Activated naive CD4-positive, alpha-beta T cell treated with anti-CD3 and anti-CD28 coated beads for 36 hours (primary cell): ENCODE measurements at places on chromosomes 5 and 9.

GRCh38 chr5:179301796-179302195 lies 43.5 kb downstream of the ADAMTS2 start:
- no peak overlapping the region for H3K4me3 ChIP-seq
- H3K27me3 ChIP-seq = peaks cover 8% of the 10 kb centered on the region
- H3K27ac ChIP-seq = no peak overlapping the region
- DNase-seq = no peak
- no peaks in the 10 kb centered on the region for H3K36me3 ChIP-seq

DNA sequence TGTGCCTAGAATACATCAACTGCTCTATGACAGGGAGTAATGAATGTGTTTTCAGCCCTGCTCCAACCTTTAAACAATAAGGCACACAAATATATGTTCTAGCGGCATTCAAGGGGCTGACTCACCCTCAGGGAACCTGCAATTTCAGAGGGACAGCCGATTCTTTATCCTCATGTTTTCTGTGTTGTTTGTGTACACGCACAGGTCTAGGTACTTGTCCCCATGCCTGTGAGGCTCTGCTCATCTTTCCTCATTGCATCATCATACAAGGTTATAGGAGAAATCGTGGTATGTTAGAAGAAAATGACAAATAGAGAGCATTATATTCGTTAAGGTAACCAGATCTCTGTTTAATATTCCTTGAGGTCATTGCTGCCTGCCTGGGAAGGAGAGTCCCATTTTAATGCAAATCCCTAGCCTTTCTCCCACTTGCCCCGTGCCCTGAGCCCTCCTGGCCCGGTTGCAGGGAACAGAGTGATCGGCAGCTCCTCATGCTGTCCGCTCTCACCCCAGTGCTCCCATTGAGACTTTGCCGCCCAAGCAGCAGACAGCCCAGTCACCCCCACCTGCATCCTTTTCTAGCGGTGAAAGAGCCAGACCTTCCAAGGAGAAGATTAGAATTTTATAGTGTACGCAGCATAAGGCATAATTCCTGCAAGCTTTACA lies 14.6 kb downstream of the MAP1B start:
- no peak overlapping the region for H3K27ac ChIP-seq
- no peak overlapping the region for H3K4me3 ChIP-seq
- no peaks in the 10 kb centered on the region for H3K36me3 ChIP-seq
- no peaks in the 10 kb centered on the region for H3K4me1 ChIP-seq

DNA sequence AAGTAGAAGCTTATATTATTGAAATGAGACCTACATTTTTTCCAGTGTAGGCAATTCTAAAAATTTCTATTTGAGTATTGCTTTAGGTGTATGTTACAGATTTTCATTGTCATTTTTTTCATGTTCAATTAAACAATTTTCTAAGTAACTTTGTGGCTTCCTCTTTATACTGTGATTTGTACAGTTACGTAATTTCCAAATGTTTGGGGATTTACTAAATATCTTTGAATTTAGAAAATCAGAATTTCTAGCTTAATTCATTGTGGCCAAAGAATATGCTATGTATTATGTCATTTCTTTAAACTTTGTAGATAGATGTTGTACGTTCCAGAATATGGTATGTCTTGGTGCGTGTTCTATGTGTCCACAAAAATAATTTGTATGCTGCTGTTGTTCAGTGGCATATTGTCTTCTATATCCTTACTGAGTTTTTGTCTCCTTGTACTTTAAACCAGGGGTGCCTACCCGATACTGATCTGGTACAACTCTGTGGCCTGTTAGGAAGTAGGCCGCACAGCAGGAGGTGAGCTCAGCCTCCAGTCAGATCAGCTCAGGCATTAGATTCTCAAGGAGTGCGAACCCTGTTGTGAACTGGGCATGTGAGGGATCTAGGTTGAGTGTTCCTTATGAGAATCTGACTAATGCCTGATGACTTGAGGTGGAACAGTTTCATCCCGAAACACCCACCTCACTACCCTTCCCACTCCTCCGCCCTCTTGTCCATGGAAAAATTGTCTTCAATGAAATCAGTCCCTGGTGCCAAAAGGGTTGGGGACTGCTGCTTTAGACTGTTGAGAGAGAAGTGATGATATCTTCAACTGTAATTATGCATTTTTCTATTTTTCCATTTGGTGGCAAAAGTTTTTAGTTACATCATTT lies 63.5 kb downstream of the UBE2R2 start:
- peaks cover 4% of the 10 kb centered on the region for H3K36me3 ChIP-seq
- peak; percentile 25 for DNase-seq
- H3K4me3 ChIP-seq = no peak overlapping the region

GRCh38 chr9:131677049-131677443 lies 62.8 kb downstream of the RAPGEF1 start:
- H3K27ac ChIP-seq = no peak overlapping the region
- no peak overlapping the region for H3K4me3 ChIP-seq
- H3K27me3 ChIP-seq = no peaks in the 10 kb centered on the region
- peaks cover 3% of the 10 kb centered on the region for H3K36me3 ChIP-seq
- H3K4me1 ChIP-seq = peaks cover 74% of the 10 kb centered on the region
- DNase-seq = no peak

DNA sequence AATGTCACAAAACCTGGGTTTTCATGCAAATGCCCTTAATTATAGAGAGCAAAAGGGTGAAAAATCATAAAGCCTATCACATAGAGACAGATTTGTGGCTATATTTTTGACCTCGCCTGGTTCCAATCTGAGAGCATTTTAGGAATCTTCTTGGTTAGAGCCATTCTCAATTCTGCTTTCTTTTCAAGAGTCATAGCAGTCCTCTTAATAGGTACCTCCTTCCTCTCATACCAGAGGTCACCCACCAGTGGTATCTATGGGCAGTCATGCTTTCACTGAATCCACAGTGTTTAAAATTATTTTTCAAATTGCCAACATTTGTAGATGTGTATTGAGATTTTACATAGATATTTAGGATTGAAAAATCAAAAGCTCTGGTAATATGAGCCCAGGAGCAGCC lies 215.5 kb downstream of the DAB2IP start:
- no peaks in the 10 kb centered on the region for H3K27me3 ChIP-seq
- no peaks in the 10 kb centered on the region for H3K4me1 ChIP-seq
- H3K36me3 ChIP-seq = no peaks in the 10 kb centered on the region

DNA sequence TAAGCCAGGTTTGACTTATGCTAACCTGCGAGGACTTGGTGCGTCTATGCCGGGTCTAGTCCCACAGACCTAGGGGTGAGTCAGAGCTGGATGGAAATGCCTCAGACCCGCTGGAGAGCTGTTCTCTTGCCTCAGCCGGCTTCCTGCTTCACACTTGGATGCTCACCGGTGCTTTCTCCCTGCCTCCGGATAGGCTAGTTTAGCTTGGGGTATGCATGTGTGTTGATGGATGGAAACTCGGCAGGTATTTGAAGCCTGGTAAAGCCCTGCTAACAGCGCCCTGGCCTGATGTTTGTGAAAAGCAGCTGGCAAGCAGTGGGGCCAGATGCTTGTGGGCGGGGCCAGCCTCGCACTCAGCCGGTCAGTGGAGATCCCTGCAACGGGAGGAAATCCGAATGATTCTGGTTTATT lies 29.3 kb downstream of the PRRC2B start:
- H3K27me3 ChIP-seq = no peaks in the 10 kb centered on the region
- no peak overlapping the region for H3K27ac ChIP-seq
- peaks cover 71% of the 10 kb centered on the region for H3K4me1 ChIP-seq

DNA sequence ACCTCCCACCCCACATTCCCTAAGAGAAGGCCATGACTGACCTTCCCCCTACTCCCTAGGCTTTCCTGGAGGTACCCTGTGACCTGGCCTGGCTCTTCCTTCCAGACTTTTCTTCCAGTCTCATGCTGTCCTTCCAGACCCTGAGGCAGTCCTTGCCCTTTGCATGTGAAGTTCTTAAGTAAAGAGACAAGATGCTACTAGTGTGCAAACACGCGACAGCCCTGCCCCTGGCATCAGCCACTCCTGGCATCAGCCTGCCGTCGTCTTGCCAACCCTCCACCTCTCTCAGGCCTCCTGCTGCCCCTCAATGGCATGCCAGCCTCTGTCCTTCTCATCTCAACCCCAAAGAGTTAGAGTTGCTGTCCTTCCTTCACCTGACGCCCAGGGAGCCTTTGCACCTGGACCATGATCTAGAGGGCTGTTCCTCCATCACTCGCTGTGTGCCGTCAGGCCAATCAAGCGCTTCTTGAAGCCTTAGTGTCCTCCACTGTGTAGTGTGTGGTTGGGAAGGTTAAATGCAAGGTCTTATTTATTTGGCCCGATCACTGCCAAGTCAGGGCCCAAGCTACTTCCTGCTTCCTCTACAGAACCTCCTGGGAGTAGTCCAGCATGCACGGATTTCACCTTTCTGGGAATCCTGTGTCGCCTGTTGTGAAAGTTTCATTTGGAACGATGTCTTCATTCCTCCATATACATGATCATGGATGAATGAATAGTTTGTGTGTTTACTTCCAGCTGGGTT lies 61.9 kb downstream of the WWC1 start:
- no peaks in the 10 kb centered on the region for H3K36me3 ChIP-seq
- H3K27me3 ChIP-seq = no peaks in the 10 kb centered on the region
- H3K4me3 ChIP-seq = no peak overlapping the region
- H3K4me1 ChIP-seq = no peaks in the 10 kb centered on the region
- no peak for DNase-seq

- H3K27ac ChIP-seq = no peak overlapping the region
- DNase-seq = no peak
- H3K27me3 ChIP-seq = peaks cover 29% of the 10 kb centered on the region
- H3K4me1 ChIP-seq = peaks cover 7% of the 10 kb centered on the region
Measured at GRCh38 chr9:127124111-127124531, 1.7 kb upstream of the ANGPTL2 start.
